ENCODE measurements at places on chromosomes 5 and 9.

GRCh38 chr9:36961561-36962325 lies 72.3 kb downstream of the PAX5 start:
- no peak for DNase-seq

- no peak for DNase-seq
Observed at GRCh38 chr5:166746506-166746905, 1544.9 kb upstream of the WWC1 start.

GRCh38 chr5:15606197-15606596 lies 106.2 kb downstream of the FBXL7 start:
- DNase-seq: no peak

- no peak for DNase-seq
Observed at GRCh38 chr9:114069476-114070187, 8.5 kb downstream of the AMBP start.

GRCh38 chr5:36457511-36458270 lies 148.7 kb upstream of the SLC1A3 start:
- DNase-seq: no peak

- no peak for DNase-seq
Observed at GRCh38 chr9:38318759-38319495, 73.6 kb upstream of the ALDH1B1 start.

GRCh38 chr9:124512806-124513204 lies 5.6 kb upstream of the NR5A1 start:
- DNase-seq: no peak

GRCh38 chr5:88390096-88390441 lies 121.4 kb upstream of the TMEM161B start:
- DNase-seq: no peak

DNA sequence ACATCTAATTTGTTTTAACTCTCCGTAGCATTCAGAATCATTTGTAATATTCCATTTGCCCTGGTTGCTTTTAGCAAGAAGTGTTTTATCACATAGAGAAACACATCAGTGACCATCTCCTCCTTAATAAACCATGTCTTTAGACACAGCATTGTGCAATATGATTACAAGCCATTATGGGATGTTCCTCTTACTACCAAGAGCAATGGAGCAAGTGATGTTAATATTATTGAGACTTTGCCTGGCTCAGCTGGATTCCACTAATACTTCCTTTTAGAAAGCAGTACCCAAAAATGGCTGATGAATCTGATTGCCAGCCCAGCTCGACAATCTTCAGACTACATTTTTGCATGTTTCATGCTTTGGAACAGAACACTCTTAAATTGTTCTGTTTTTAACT lies 364.2 kb downstream of the OSTF1 start:
- no peak for DNase-seq

GRCh38 chr5:66239034-66239433 lies 94.9 kb downstream of the SREK1 start:
- no peak for DNase-seq

GRCh38 chr9:70600506-70600905 lies 186.0 kb upstream of the KLF9 start:
- DNase-seq: no peak

DNA sequence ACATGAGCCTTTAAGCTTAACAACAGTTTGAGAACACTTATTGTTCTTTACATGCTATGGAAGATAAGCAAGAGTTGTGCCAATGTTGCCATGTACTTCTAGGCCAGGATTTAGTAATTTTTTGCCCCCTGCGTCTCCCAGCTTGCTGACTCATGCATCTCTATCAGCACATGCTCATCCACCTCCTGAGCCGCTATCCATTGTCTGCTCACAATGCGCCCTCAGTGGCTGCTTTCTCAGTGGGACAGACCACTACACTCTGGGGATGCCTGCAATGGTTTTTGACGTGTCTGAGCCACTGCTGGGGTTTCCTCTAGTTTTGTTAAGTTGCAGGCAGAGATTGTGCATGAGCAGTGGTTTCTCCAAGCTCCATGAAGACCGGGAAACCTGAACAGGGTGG lies 50.9 kb upstream of the PHF2 start:
- DNase-seq: no peak

DNA sequence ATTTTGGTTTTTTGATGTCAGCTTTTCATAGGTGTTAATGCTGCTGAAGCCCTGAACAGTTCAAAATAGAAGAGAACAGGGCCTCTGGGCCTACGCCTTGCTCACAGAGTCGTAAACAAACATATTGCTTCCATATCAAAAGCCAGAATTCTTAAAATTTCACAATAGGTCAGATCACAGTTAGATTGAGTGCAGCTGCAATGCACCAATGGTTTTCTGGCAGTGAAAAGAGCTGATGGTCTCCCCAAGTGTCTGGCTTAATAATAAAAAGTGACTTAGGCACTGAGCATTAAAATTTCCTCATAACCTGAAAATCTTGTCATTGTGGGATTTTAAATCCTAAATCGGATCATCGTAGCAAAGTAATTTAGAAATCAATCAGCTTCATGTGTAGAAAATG lies 493.0 kb downstream of the CAAP1 start:
- DNase-seq: no peak

All from NCI-H2081 treated with DMSO at 0.1 percent for 48 hours (cell line).